NCI-H187 treated with DMSO at 0.1 percent for 48 hours (cell line): ENCODE measurements at places on chromosomes 3 and 15.

GRCh38 chr3:159796226-159796625, 192.4 kb upstream of the IL12A start:
- no peak for DNase-seq

- no peak for DNase-seq
Observed at GRCh38 chr15:51044037-51044727, 50.5 kb downstream of the TNFAIP8L3 start.

DNA sequence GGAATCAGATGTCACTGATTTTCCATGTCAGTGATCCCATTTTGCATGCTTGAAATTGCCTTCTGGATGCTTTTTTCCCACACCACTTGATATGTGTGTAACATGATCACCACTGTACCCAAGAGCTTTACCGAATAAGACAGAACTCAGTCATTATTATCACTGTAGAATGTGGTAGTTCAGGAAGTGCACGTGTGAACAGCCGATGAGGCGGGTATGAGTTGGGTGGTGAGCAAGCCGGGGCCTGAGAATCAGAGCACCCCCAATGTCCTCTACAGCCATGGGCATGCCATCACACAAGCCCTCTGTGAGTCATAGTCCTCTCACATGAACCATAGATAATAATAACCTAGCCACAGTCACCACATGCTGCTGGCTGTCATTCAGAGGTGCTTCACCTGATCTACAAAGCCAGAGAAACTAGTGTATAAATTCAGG, 470.8 kb downstream of the SOX2 start:
- DNase-seq: peak; percentile 61

DNA sequence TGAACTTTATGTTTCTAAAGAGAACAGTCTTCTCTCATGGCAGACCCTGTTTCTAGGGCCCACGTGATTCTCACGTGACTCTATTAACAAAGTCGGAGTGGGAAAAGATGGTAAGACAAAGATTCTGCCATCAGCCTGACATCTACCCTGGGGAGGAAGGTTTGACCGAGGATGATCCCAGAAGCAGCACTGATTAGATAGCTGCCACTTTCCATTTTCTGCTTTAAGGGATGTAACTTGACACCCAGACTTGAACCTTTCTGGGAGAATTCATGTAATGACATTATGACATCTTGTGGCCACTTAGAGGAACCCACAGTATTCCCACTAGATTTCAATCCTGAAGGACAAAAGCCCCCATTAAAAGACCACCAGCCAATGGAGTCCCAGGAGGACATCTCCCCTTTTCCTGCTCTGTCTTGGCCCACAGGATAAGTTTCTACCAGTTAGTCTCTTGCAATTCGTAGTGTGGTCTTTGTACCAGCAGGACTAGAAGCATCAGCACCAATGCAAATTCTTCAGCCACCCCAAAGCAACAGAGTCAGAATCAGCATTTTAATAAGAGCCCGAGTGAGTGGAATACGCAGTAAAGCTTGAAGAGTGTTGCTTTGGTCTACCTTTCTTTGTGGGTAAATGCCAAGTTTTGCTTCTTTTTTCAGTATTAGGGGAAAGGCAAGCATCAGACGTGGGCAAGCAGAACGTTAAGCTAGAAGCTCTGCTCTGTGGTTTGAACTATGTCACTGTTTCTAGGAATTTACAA, 480.5 kb upstream of the PROK2 start:
- DNase-seq: no peak

DNA sequence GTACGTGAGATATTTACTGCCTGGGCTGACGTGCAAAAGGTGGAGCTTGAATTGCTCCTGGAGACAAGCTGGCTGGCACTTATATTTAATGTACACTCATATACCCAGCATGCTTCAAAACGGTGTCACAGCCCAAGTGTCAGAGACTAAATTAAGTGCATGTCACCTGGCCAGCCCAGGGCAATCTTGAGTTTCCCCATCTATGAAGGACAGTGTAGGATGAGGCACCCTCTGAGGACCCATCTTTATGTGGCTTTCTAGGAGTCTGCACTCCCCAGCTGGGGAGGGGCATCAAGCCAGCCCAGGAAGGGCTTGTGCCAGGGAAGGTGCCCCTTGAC, 5.3 kb downstream of the LRRC15 start:
- DNase-seq: no peak
